Body of pancreas (tissue), 4 donors: ENCODE measurements at places on chromosomes 11 and 22. TPM values are rescaled to one million over a fixed set of nuclear protein-coding genes. Genes with fewer than 3 reads are reported as not detected.

GRCh38 chr11:76588455-76589325 is 81.9 kb downstream of the LRRC32 start:
- no peaks in the 10 kb centered on the region for H3K27me3 ChIP-seq
- H3K4me1 ChIP-seq = no peaks in the 10 kb centered on the region
- DNase-seq = peak; percentile 37

Gene WT1
- total RNA-seq = 1.0 TPM

Gene LMO2
- total RNA-seq = 8.0 TPM

- H3K27me3 ChIP-seq = no peaks in the 10 kb centered on the region
- no peak overlapping the region for H3K27ac ChIP-seq
- peaks cover 27% of the 10 kb centered on the region for H3K4me1 ChIP-seq
- H3K36me3 ChIP-seq = no peaks in the 10 kb centered on the region
- DNase-seq = peak; percentile 61
Observed at GRCh38 chr11:101444164-101444563, 139.6 kb downstream of the TRPC6 start.

DNA sequence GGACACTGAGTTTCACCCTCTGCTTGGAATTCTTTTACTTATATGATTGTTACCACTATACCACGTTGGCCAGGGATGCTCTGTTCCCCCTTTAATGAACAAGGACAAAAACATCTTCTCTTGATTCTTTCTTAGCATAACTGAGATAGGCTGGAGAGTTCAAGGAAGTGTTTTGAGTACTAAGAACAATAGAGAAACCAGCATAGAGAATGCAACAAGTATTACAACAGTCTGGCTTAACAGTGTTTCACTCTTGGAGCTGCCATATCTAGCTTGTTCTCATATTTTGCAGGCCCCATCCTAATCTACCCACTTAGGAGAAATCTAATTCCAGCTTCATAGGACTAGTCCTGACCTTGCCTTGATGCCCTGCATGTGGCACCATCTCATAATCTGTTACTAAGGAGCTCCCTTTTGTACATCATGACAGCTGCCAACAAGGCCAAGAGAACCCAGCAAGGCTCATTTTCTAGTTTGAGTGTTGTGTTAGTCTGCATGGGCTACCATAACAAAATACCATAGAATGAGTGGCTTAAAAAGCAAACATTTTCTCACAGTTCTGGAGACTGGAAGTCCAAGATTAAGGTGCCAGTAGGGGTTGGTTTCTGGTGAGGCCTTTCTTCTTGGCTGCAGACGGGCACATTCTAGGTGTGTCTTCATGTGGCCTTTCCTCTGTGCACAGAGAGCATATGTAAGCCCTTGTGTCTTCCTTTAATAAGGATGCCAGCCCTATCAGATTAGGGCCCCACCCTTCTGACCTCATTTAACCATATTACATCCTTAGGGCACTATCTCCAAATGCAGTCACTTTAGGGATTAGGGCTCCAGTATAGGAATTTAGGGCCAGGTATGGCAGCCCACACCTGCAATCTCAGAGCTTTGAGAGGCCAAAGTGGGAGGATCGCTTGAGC is 37.8 kb downstream of the PACS1 start:
- H3K27ac ChIP-seq = no peak overlapping the region
- no peaks in the 10 kb centered on the region for H3K27me3 ChIP-seq
- H3K4me1 ChIP-seq = peaks cover 10% of the 10 kb centered on the region
- no peaks in the 10 kb centered on the region for H3K36me3 ChIP-seq
- DNase-seq = no peak

Gene MS4A15
- not detected for total RNA-seq

DNA sequence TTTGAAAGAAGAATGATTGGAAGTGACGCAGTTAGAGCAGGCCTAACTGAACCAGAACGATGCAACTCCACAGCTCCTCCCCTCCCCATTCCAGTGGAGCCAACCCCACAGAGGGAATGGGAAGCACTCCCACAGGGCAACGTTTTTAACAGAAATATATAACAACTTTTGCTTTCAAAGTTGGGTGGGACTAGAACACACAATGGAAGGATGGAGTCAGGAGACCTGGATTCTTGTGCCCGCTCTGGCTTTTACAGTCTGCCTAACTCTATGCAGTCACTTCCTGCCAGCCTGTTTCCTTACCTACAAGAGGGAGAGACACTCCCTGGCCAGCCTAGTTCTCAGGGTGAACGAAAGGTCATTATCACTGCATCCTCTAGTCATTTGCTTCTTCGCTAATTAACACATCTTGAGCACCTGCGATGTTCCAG is 75.5 kb downstream of the PACSIN2 start:
- peak overlapping the region; percentile 90 for H3K27ac ChIP-seq
- H3K4me3 ChIP-seq = no peak overlapping the region

DNA sequence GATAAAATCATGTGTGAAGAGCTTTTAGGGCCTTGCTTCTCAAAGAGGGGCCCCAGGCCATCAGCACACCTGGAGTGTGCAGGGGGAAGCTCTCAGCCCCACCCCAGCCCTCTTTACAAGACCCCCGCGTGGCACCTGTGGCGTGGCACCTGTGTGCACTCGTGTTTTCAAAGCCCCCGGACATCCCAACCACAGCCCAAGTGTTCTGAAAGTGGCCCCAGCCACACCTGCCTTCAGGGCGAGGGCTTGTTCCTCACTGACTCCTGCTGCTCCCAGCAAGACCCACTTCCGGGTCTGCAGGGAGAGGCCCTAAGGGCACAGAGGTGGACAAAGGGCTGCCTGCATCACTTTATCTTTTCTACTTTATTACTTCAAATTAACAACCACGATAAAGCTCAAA is 17.5 kb upstream of the TMEM184B start:
- no peaks in the 10 kb centered on the region for H3K36me3 ChIP-seq
- H3K27me3 ChIP-seq = no peaks in the 10 kb centered on the region
- H3K4me1 ChIP-seq = no peaks in the 10 kb centered on the region
- no peak overlapping the region for H3K27ac ChIP-seq
- no peak overlapping the region for H3K4me3 ChIP-seq

DNA sequence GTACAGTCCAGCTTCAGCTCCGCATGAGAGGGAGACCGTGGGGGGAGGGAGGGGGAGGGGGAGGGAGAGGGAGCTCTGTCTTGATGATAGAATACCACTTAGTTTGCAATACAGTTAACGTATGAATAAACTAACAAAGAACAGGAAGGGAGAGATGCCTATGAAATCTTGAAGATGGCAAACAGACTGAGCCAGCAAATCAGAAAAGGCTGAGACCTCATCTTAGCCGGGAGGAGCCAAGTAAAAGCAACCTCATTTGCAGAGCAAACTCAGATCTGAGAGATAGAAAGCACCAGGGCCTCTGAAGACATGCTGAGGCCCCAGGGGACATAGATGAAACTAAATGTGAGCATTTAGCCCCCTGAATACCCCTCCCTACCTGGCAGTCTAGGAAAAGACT is 23.0 kb downstream of the APLP2 start:
- H3K4me3 ChIP-seq = no peak overlapping the region
- no peaks in the 10 kb centered on the region for H3K27me3 ChIP-seq
- H3K36me3 ChIP-seq = no peaks in the 10 kb centered on the region

Gene FZD4
- 25.4 TPM for total RNA-seq

GRCh38 chr11:66541892-66542291 is 4.0 kb downstream of the ZDHHC24 start:
- no peaks in the 10 kb centered on the region for H3K27me3 ChIP-seq
- no peak overlapping the region for H3K27ac ChIP-seq
- peaks cover 21% of the 10 kb centered on the region for H3K4me1 ChIP-seq

Gene FDXACB1
- 2.1 TPM for total RNA-seq

DNA sequence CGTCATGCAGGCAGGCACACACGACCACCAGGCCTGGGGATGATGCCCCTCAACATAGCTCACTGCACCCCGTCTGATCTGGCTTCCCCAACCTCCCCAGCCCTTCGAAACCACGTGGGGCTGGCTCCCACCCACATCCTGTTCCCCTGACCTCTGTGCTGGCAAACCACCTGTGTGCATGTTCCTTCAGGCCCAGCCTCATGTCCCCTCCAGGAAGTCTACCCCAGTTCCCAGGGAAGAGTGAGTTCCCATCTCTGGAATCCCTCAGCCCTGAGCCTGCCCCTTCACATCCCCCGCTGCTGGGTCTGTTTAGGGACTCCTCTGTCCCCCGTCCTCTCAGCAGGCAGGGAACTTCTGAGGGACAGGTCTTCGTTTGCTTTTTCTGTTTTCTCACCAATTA is 7.1 kb downstream of the SLC7A4 start:
- no peaks in the 10 kb centered on the region for H3K27me3 ChIP-seq
- H3K27ac ChIP-seq = no peak overlapping the region
- H3K4me1 ChIP-seq = no peaks in the 10 kb centered on the region
- no peaks in the 10 kb centered on the region for H3K36me3 ChIP-seq
- DNase-seq = no peak

DNA sequence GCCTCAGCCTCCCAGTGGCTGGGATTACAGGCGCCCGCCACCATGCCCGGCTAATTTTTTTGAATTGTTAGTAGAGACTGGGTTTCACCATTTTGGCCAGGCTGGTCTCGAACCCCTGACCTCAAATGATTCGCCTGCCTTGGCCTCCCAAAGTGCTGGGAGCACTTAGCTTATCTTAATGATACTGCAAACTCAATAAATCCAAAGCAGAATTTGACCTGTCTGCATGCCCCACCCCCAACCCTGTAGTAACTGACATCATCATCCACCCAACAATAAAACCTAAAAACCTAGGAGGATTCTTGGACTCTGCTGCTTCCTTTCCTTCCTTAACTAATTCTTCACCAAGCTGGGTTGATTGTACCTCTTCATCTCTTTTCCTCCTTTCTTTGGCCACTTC is 6.3 kb upstream of the ADSL start:
- no peaks in the 10 kb centered on the region for H3K4me1 ChIP-seq
- no peak overlapping the region for H3K27ac ChIP-seq
- DNase-seq = no peak

Gene SCUBE1
- 0.26 TPM for total RNA-seq

DNA sequence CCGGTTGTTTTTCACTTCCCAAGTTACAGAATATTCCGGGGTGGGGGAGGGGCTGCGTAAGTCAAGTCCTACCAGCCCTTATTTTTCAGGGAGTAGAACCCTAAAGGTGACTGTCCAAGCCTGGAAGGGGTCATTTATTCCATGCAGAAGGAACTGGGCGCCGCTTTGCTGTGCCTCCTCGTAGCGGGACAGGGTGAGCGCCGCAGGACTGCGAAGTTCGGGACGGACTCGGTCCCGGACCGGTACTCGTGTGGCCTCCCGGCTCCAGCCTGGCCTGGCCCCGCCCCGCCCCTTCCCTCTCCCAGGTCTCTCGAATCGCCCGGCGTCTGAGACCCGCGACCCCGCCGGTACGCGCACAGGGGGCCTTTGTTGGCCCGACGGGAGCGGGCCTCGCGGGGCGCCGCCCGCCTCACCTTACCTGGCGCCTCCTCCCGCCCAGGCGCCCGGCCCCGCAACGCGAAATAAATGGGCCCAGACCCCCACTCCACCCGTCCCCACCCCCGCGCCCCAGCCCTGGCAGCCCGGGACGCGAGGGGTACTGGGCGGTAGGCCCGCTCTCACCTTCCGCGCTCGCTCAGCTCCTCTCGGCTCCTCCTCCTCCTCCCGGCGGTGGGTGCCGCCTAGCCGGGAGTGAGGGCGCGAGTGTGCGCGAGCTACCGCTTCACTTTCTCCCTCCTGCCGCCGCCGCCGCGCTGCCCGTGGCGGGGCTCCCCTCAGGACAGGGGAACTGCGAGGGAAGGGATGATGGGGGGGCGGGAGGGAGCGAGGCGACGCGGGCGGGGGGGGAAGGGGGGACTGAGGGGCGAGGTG is 698 bp downstream of the PAK1 start:
- no peaks in the 10 kb centered on the region for H3K36me3 ChIP-seq
- peak overlapping the region; percentile 94 for H3K27ac ChIP-seq
- H3K27me3 ChIP-seq = no peaks in the 10 kb centered on the region
- peak; percentile 66 for DNase-seq
- H3K4me3 ChIP-seq = peak overlapping the region; percentile 53

DNA sequence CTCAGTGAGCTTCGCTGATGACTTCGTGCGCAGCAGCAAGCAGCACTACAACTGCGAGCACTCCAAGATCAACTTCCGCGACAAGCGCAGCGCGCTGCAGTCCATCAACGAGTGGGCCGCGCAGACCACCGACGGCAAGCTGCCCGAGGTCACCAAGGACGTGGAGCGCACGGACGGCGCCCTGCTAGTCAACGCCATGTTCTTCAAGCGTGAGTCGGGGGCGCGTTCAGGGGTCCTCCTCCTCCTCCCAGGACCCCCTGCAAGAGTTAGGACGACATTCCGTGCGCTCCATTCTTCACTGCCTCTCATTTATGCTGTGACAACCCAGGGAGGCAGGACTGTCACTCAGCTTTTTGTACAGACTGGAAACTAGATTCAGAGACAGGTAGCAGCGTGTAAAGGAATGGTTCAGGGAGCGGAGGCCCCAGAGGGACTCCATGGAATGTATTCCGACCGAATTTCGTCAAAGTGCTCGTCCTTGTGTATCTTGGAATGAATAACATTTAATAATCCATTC is 4.8 kb downstream of the SERPINH1 start:
- no peak overlapping the region for H3K27ac ChIP-seq
- peaks cover 36% of the 10 kb centered on the region for H3K4me1 ChIP-seq
- H3K4me3 ChIP-seq = no peak overlapping the region
- DNase-seq = no peak

DNA sequence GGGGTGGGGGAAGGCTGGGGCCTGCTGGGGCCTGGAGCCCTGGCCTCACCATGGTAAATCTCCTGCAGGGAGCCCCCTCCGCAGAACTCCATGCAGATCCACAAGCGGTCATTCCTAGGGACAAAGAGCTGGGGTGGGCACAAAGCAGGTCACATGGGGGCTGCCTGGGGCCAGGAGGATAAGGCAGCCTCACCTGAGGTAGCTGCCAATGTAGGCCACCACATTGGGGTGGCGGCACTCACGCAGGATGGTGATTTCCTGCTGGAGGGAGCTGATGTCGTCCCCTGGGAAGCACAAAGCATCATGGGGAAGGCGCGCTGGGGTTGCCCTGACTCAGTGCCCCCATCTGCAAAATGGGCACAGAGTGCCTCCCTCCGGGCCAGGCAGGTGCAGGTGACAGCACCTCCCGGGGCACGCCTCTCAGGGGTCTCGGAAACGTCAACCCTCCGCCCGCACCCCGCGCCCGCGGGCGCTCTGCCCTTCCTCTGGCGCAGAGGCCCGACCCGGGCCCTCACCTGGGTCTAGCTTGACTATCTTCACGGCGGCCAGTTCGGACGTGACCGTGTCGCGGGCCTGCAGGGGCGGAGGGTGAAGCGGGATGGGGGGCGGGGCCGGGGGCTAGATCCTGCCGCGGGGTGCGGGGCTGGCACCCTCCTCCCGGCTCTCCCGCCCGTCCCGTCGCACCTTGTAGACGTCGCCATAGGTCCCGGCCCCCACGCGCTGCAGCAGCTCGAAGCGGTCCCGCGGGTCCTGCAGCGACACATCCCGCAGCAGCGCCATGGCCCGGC is 450 bp downstream of the MAP4K2 start:
- no peak for DNase-seq
- peaks cover 17% of the 10 kb centered on the region for H3K4me1 ChIP-seq
- H3K27me3 ChIP-seq = no peaks in the 10 kb centered on the region
- H3K27ac ChIP-seq = peak overlapping the region; percentile 33
- no peaks in the 10 kb centered on the region for H3K36me3 ChIP-seq
- peak overlapping the region; percentile 34 for H3K4me3 ChIP-seq
